HCEC 1CT (cell line): ENCODE measurements at places on chromosomes 5 and 9.

- no peak for DNase-seq
Observed at GRCh38 chr5:129118405-129118804, 23.9 kb downstream of the ISOC1 start.

DNA sequence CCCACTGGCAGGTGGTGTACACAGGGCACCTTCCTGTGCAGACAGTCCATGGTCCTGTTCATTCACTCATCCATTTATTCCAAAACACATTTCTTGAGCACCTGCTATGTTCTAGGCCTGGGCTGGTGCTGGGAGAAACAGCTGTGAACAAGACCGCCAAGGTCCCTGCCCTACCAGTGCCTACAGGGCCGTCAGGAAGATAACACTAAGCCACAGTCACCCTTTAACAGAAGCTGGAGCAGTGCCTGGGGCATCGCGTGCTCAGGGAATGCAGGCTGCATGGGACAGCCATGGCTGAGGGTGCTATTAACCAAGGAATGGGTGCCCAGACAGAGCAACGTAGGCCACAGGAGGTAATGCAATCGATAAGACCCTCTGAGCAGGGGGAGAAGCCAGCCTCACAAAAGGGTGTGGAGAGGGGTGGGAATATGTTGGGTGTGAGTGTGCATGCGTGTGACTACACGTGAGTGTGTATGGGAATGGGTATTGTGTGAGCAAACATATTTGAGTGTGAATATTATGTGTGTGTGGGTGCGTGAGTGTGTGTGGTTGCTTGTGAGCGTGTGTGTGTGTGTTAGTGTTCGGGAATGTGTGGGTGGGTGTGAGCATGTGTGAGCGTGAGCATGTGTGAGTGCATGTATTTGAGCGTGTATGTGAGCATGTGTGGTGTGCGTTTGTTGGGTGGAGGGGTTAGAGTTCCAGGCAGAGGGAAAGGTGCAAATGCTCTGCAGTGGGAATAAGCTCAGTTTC lies 19.1 kb downstream of the DUSP1 start:
- DNase-seq, result no peak

GRCh38 chr5:179231309-179231708 lies 114.0 kb downstream of the ADAMTS2 start:
- no peak for DNase-seq

GRCh38 chr5:107487056-107487542 lies 183.6 kb downstream of the EFNA5 start:
- DNase-seq, result peak; percentile 60

- DNase-seq, result no peak
Observed at GRCh38 chr9:71144495-71144894, 23.1 kb upstream of the TRPM3 start.

- peak; percentile 25 for DNase-seq
Observed at GRCh38 chr9:17631396-17631795, 52.5 kb downstream of the SH3GL2 start.

DNA sequence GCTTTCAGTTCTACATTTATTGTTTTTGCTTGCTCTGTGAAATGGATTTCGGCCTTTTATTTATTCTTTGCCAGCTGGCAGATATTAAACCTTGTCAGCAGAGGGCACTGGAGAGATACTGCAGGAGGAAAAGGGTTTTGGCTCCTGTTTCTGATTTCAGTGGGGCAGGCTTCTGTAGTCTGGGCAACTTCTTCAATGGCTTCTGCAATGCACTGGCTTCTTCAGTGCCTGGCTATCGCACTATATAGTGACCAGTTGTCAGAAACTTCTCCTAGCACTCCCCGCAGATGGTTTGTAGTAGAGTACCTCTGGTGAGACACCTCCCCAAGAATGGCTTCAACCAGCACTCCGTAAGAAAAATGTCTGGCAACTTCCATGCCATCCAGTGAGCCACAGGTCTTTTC lies 3.2 kb upstream of the NFX1 start:
- peak; percentile 60 for DNase-seq

DNA sequence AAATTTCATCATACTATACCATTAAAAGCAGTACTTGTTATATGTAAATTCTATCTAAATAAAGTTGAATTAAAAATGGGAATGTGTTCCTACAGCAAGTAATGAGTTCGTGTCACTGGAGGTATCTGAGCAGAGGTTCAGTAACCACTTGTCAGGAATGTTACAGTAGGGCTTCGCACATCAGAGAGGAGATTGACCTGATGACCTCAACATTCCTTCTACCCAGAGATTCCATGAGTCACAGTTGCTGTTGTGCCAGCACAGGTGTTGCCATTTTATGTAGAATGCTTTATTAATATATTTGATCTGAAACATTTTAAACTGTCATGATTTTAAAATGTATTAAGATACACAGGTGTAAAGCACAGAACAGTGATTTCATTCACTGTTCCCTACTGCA lies 60.3 kb downstream of the STX17 start:
- peak; percentile 1 for DNase-seq

DNA sequence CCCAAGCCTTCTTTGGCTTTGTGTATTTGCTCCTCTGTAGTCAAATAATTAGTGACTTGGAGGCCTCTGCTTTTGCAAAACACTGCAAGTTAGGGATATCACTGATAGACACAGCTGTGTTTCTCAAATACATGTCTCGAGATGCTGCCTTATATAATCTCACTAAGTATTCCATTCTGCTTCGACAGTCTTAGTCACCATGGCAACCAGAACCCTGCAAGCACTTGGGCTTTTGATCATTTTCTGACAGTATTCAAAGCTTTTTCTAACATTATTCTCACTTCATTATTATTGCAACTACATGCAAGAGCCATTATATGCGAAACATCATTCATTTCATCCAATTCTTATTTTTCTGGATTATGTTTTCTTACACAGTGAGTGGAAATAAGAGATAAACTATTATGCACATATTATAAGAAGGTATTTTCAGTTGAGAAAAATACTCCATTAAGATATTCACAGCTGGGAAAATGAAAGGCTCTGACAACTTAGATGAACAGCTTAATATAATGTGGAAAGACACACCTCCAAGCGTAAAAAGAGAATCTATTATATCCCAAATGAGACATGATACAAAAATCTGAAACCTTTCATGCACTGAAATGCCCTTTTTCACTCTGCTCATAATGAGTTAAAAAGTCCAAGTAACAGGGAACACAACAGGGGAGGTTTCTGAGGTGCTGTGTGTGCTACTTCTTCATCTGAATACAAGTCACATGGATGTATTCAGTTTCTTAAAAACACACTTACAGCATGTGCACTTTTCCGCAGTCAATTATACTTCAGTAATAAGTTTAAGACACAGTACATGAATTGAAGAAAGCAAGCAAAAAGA lies 93.9 kb downstream of the SCAI start:
- no peak for DNase-seq

- peak; percentile 61 for DNase-seq
Observed at GRCh38 chr9:111730937-111731567, 63.7 kb downstream of the SHOC1 start.

- peak; percentile 94 for DNase-seq
Observed at GRCh38 chr5:15249152-15249551, 250.8 kb upstream of the FBXL7 start.

DNA sequence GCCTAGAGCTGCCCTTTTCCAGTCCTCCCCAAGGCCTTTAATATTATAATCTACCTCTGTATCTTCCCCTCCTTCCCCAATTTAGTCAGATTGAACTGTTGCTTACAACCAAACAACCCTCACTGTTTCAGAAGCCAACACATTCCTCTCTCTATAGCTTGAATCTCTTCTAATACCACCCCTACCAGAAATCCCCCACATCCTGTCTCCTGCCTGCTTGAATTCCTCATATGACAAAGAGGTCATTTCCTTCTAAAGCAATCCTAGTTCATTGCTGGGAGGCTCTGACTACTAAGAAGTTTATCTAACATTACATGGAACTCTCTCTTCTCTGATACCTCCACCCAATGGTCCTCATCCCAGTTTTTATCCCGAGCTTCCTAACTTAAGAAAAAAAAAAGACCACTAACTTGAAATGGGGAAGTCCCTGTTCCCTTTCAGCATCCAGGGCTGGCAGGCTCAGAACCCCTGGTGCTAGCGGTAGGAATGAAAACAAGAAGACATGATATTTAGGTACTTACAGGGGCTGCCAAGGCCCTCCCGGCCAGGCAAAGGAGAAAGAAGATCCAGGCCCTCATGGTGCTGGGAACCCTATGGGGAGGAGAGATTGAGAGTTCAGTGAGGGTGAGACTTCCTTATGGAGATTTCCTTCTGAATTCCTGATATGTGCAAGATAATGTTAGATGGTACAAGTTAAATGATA lies 11.0 kb downstream of the SPARC start:
- peak; percentile 89 for DNase-seq

- peak; percentile 97 for DNase-seq
Observed at GRCh38 chr5:167814828-167815227, 476.6 kb upstream of the WWC1 start.
